Endodermal cell (in vitro differentiated cells): ENCODE measurements at places on chromosomes 1 and 21. TPM values are rescaled to one million over a fixed set of nuclear protein-coding genes. Genes with fewer than 3 reads are reported as not detected.

Gene CCDC30
- 5.3 to 6.4 TPM (median 6.2 TPM) in 3 replicates for total RNA-seq

- peaks cover 3% of the 10 kb centered on the region for H3K4me1 ChIP-seq
- H3K4me3 ChIP-seq, result no peak overlapping the region
- H3K27me3 ChIP-seq, result no peaks in the 10 kb centered on the region
- no peak for DNase-seq
- H3K27ac ChIP-seq, result no peak overlapping the region
These were observed 24.1 kb downstream of the METTL13 start for GRCh38 chr1:171805395-171806115.

DNA sequence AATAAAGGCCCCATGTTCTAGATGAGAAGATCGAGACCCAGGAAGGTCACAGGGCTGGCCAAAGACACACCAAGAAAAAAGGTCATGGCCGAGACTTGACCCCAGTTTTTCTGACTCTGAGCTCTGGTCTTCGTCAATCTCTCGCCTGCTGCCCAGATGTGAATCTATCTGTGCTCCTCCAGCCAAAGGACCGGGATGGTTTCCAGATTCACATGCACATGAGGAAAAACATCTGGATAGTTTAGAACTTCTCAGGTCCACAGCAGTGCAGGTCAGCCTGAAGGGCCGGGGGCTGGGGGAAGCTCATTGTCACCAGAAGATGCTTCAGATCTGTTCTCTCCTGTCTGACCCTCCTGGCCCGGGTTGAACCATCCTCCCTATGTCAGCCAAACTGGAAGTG lies 49.0 kb downstream of the KCNN3 start:
- no peak overlapping the region for H3K4me3 ChIP-seq
- no peaks in the 10 kb centered on the region for H3K27me3 ChIP-seq
- H3K36me3 ChIP-seq, result no peaks in the 10 kb centered on the region
- no peak overlapping the region for H3K27ac ChIP-seq
- H3K4me1 ChIP-seq, result no peaks in the 10 kb centered on the region

Gene KCNQ4
- total RNA-seq, result 0.22 to 0.90 TPM (median 0.45 TPM) in 3 replicates

Gene KIRREL1
- total RNA-seq, result 20.6 and 22.8 TPM in 2 replicates

GRCh38 chr1:23564529-23565122 lies 5.3 kb upstream of the ID3 start:
- no peaks in the 10 kb centered on the region for H3K36me3 ChIP-seq
- peaks cover 32% of the 10 kb centered on the region for H3K4me1 ChIP-seq
- no peak overlapping the region for H3K27ac ChIP-seq
- peak; percentile 77 for DNase-seq

DNA sequence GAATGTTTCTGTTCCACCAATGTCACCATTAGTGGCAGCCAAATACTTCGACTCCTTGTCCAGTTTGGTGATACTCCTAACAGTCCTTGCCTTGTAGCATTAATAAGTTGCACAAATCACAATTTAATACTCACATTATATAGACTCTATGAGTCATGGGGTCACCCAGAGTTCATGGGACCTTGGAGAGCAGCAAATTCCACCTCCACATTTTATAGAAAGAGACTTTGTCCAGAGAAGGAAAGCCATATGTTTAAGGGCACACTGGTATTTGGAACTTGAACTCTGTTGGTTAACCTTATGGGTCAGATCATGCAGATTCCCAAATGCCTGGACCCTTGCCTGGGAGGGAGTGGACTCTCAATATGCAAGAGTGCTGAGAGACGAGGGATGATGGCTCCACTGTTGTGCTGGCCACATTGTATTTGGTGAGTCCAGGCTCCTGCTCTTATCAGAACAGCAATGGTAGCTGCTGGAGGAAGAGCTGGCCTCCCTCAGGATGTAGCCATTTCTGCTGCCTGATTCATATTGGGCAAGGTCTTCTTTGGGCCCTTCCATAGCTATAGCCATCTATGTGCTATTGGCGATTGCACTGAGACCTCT lies 30.6 kb downstream of the DNAJC6 start:
- no peak for DNase-seq
- H3K27me3 ChIP-seq, result no peaks in the 10 kb centered on the region
- peaks cover 4% of the 10 kb centered on the region for H3K36me3 ChIP-seq
- no peak overlapping the region for H3K27ac ChIP-seq

Gene S100A7
- not detected in 3 replicates for total RNA-seq
